ENCODE measurements at places on chromosomes 6 and 20.

- DNase-seq = no peak
Measured at GRCh38 chr6:111122458-111123286, 35.4 kb downstream of the SLC16A10 start.

DNA sequence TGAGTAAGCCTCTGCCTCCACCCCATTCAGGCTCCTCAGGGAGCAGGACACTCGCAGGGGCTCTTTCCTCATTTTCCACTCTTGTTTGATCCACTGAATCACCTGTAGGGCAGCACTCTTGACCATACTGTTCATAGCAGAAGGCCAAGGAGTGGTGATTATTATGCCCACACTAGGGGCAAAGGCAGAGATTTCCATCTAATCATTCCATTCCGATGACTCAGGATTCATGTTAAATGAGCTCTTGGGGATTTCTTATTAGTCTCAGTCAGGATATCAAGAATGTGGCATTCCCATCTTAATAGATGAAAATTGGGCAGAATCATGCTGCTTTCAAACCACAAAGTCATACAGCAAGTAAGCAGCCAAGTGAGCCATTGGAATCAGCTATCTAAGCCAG is 101.9 kb upstream of the MOCS1 start:
- DNase-seq = no peak

- no peak for DNase-seq
Measured at GRCh38 chr20:59958123-59958522, at the start of gene CDH26. TSS of gene CDH26 (plus strand) at chr20:59958423. CDS start at chr20:59958727, 304 bp downstream.

GRCh38 chr6:145175470-145175869 is 559.9 kb downstream of the EPM2A start:
- no peak for DNase-seq

DNA sequence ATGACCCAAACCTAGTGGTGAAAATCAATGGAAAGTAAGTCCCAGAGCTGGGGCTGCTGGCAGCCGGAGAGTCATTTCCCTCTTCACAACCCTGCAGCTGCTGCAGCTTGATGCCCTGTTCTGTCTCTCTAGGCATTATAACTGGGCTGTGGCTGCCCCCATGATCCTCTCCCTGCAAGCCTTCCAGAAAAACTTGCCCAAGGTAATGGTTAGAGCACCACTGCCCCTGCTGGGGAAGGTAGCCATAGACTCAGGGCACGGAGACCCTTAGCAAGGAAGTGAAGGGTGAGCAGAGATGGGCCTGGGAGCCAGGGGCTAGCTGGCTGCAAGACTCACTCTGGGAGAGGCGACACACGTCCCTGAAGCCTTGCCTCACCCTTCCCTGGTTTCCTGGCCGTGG is 12.0 kb downstream of the LPIN3 start:
- DNase-seq = no peak

All from activated CD4-positive, CD25-positive, alpha-beta regulatory T cell (primary cell).